ENCODE measurements at places on chromosomes 11 and 22.
A peak's percentile ranks its signal among the peaks of the same experiment; 100 is the strongest.

DNA sequence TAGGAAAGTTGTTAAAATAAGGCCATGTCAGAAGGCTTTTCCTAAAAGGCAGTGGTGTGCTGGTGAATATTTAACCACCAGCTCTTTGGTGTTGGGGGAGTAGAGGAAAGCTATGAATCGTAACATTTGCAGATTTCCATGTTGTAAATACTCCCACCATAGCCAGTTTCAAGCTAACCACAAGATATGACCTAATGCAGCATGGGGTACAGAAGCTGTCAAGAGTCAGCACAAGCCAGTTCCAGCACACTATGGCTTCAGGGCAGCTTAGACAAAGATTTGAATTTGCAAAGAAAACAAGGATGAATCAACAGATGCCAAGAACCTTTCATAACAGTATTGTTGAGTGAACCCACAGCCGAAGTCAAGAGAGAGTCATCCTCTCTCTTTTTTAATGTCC is 40.0 kb downstream of the COMMD9 start:
- peak; percentile 92 for DNase-seq

- no peak for DNase-seq
Measured at GRCh38 chr11:64629103-64629502, 38.1 kb downstream of the SLC22A12 start.

- no peak for DNase-seq
Measured at GRCh38 chr11:64261556-64262080, 10.3 kb downstream of the PLCB3 start.

DNA sequence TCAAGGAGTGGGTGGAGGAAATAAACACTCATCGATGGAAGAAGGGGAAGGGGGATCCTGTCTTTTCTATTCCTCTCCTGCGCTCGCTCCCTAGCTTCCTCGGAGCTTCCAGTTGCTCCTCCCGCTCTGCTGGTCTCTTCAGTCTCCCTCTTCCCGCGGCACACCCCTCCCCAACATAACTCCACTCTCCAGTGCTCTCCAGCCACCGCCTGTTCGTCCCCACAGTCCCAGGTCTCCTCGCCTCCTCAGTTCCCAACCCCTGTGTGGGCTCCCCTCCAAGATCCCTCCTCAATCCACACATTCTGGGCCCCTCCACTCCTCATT is 438 bp downstream of the ZW10 start:
- peak; percentile 37 for DNase-seq

DNA sequence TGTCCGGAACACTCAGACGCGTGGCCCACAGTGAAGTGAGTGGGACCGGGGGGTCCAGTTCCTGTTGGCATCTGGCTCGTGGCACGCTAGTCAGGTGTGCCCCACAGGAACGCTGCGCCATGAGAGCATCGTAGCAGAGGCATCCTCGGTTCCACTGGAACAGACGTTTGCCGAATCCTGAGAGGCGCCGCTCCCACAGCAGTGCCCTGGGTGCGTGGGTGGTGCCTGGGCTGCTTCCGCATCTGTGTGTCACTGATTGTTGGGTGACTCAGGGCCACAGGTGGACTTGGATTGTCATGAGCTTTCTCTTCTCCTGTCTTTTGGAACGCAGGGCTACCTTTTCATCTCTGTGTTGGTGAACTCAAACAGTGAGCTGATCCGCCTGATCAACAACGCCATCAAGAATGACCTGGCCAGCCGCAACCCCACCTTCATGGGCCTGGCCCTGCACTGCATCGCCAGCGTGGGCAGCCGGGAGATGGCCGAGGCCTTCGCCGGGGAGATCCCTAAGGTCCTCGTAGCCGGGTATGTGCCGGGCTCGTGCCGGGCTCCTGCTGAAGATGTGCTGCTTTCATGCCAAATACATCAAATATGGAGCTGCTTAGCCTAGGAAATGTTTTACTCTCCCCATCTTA is 46.2 kb downstream of the AP2A2 start:
- DNase-seq, result no peak
